ENCODE measurements at places on chromosomes 5 and 9.
A peak's percentile ranks its signal among the peaks of the same experiment; 100 is the strongest.

DNA sequence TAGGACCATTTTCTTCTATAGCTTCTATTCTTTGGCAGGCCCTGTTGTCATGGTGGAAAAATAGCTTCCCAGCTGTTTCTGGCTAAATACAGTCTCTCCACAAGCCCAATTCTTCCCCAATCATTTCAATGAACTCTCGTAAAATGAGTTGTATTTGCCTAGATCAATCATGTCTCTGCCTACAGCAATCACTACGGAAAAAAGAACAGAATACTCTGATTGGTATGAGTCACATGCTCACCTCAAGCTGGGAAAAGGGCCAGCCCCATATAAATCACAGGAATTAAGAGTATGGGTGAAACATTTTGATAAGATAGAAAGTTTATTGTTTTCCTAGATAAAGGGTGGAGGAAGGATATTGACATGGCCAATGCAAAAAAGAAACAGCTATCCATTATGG is 711.4 kb downstream of the EFNA5 start:
- peak; percentile 56 for DNase-seq

DNA sequence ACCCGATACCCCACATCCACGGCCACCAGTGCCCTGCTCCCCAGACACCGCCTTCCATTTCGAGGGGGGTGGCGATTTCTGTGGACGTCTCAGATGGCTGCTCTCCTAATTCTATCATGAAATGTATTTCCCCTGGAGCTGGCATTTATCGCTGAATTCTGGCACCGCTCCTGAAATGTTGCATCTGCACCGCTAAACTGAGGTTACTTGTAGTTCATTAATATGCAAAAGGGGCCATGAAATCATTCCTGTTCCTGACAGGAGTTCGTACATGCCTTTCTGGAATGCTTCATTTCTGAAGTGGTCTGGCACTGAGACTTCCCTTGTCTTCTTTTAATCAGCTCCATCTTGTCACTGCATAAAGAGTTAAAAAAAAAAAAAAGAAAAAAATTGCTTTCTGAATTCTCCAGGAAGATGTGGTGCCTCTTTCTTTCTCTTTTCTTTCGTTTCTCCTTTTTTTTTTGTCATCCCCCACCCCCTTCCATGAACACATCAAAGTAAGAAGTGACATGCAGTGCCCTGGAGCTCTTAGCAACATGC is 97.7 kb upstream of the SMARCA2 start:
- no peak for DNase-seq

GRCh38 chr5:176994460-176995121 is 12.0 kb downstream of the UIMC1 start:
- DNase-seq, result no peak

DNA sequence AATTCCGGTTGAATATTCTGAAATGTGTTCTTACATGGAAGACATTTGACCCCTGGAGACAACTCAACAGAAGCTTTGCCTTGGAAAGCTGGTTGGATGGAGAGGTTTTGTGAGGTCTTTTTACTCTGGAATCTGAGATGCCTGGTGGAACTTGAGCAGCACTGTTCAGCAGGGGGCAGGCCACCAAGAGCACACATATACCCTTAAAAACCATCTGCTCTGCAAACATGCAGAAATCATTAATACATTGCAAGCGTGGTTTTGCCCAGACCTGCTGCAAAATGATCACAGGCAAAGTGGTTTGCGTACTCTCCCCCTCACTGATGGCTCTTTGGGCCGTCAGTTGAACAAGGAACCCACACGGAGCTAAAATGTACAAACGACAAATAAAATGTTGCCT is 32.8 kb upstream of the DAP start:
- DNase-seq, result no peak

DNA sequence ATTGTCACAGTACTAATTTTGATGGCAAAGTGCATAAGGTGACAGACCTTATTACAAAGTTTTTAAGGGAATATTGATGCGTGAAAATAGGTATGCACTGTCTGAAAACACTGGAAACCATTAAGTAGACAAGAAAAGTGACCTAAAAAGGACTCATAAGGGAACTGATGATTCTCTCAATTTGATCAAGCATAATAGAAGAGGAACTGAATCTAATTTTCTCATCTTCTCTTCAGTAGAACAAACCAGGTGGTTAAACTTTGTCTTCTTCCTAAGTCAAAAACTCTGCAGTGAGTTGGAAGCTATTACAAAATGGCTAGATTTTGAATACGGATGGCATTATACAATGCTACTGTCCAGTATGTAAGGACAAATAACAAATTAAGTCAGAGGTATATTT is 53.4 kb downstream of the RNF145 start:
- DNase-seq, result no peak

- DNase-seq, result no peak
These were observed 1097.8 kb upstream of the CDH18 start for GRCh38 chr5:21085791-21086190.

- no peak for DNase-seq
These were observed 51.6 kb upstream of the ZFR start for GRCh38 chr5:32496104-32496503.

DNA sequence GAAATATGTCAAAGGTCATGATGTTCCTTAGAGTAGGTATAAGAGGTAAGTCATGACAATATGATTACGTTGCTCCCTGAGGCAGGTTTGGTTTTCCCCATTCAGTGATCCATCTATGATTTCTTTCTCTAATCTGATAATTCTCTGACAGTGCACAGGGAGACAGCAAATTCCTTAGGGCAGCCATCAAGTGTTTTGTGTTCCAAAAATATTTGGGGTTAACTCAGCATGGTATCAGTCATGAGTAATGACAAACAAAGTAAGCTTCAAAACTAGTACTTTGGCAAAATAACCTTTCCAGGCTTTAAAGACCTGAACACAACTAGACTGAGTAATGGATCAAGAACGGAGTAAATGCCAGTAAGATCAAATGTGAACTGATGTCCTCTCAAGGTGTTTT is 55.3 kb upstream of the SPATA31E1 start:
- no peak for DNase-seq

GRCh38 chr9:93673839-93674334 is 97.5 kb downstream of the PHF2 start:
- DNase-seq, result no peak

DNA sequence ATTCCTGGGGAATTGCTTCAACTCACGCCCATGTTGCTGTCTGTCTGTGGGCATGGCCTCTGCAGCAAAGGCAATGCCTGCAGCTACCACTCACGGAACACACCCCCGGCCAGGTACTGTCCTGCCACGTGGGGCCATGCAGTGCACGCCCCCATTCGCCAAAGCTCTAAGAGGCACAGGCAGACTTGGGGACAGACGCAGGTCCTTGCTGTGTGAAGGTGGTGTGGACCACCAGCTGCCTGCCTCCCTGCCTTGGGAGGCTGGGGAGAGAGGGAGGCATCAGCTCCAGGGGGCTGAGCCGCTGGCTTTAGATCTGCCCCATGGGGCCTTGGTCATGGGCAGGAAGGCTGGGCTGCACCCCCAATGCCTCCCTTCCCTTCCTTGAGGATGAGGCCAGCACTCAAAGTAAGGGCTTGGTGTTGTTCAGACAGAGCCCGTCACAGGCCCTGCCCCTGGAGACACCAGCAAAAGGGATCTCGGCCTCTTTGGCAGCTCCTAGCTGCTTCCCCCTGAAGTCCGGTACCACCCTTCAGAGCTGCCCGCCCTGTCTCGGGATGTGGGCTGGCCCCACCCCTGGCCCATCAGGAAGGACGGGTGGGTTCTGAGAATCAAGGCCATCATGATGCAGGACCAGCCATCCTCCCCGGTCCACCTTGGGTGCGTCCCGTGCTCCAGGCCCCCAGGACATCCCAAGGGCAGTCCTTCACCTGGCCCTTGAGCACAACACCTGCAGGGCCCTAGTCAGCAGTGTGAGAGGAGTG is 2.3 kb downstream of the GRIN1 start:
- DNase-seq, result no peak

DNA sequence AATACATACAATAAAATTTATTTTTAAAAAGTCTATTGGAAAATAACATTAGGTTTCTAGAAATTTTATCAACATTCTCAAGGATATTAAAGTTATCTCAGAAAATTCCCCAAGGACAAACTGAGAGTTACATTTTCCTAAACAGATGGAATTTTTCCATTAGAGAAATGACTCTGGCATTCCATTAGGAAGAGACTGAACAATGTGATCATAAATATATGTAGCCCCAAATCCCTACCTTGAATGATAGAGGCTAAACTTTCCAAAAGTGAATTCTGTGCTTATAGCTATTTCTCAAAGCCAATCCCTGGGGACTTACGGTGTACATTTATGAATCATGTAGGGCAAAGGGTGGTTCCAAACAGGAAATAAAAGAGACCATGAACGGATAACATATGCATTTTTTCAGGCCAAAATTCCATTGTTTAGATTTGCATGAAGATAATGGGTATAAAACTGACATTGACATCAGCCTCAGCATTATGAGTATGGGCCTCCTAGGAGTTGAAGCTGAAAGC is 1181.0 kb upstream of the DMAC1 start:
- no peak for DNase-seq

DNA sequence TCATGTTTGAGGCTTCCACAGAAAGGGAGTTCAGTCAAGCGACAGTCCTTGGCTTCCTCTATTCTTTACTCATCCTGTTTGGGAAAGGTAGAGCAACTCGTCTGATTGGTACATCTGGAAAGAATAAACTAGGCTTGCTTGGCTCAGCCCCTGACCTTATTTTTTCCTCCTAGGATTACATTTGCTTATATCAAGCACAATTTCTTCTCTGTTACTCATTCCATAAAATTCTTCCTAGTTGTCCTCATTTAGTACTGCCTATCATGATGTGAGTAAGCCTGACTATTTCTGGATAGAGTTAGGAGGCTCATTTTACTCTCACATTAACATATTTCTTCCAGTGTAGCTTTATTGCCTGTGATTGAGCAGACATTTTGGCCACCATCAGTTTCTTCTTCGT is 10.9 kb upstream of the CARNMT1 start:
- no peak for DNase-seq

GRCh38 chr5:126846344-126846743 is 69.4 kb downstream of the LMNB1 start:
- no peak for DNase-seq

GRCh38 chr5:15074651-15075050 is 203.1 kb upstream of the ANKH start:
- no peak for DNase-seq

GRCh38 chr5:88854769-88855168 is 28.2 kb downstream of the MEF2C start:
- DNase-seq, result no peak

DNA sequence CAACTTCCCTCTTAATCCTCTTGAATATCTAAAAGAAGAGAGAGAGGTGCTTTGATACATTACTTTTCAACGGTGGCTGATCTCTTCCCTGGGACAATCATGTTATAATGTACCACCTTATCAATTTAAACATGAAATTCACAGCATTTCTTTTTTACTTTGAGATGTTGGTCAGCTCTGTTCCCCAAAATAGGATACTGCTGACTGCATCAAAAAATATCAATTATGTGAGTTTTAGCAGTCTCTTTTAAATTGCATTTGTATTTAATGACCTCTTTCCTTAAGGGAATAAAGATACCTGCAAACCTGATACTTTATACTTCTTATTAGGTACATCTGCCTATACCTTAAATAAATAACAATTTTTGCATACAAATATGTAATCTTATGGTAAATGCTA is 58.4 kb upstream of the MARCHF11 start:
- DNase-seq, result no peak

DNA sequence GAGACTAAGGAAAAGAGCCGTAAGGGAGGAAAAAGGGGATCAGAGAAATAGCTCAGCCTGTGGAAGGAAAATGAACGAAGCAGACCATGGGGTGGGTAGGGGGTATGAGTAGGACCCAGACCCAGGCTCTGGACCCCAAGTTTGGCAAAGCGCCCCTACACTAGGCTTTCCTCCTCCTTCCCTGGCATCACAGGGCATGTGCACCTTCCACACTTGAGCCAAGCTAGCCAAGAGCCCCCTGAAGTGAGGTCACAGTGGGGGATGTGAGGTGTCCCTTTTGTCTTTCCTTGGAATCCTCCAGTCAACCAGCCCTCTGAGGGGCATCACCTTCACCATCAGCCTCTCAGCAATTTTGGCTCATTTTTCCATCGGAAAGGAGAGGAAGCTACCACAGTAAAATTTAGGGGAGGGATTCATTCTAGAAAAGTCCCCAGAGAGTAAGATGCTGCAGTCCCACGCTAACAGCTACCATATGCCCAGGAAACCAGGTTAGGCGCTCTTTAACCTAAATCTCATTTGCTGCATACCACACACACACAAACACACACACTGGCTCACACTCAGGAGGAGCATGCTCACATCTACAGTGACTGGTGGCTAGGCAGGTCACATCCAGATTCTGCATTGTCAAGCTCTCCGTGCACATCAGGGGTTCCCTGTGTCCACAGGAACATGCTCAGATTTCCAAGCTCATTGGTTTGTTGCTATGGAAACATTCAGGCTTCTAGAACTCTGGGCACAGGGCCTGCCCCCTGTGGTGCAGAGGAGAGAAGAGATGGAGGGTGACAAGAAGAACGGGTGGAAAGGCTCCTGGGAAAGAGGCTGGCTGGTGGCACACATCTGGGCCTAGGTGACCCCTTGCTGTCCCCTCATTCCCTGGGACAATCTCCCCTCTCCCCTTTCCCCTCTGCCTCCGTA is 9.9 kb downstream of the REEP2 start:
- peak; percentile 67 for DNase-seq

DNA sequence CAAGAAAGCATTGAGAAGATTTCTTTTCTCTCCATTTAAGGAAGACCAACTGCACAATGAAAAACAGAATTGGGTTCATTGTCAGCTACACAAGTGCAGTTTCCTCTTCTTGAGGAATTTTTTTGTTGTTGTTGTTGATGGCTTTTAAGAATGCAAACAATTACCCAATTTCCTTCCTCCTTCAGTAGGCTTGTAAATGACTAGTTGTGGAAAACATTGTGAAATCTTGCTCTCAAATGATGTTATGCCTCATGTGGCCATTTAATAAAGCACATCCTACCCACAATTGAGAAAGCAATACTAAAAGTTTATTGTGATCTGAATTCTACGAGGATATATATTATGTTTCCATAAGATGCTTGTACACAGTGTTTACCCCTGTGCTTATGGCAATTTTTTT is 171.6 kb downstream of the FAM174A start:
- DNase-seq, result no peak

- no peak for DNase-seq
These were observed 3.2 kb upstream of the BAAT start for GRCh38 chr9:101387871-101388506.

GRCh38 chr5:145025775-145026174 is 809.4 kb downstream of the PRELID2 start:
- no peak for DNase-seq

- no peak for DNase-seq
These were observed 148.7 kb upstream of the SLC12A2 start for GRCh38 chr5:127934791-127935256.

GRCh38 chr9:38326122-38326521 is 66.4 kb upstream of the ALDH1B1 start:
- no peak for DNase-seq

GRCh38 chr5:135222171-135222681 is 176.8 kb downstream of the MACROH2A1 start:
- no peak for DNase-seq

Measured in NCI-H1930 (cell line).